ENCODE measurements at places on chromosomes 2 and 18.

DNA sequence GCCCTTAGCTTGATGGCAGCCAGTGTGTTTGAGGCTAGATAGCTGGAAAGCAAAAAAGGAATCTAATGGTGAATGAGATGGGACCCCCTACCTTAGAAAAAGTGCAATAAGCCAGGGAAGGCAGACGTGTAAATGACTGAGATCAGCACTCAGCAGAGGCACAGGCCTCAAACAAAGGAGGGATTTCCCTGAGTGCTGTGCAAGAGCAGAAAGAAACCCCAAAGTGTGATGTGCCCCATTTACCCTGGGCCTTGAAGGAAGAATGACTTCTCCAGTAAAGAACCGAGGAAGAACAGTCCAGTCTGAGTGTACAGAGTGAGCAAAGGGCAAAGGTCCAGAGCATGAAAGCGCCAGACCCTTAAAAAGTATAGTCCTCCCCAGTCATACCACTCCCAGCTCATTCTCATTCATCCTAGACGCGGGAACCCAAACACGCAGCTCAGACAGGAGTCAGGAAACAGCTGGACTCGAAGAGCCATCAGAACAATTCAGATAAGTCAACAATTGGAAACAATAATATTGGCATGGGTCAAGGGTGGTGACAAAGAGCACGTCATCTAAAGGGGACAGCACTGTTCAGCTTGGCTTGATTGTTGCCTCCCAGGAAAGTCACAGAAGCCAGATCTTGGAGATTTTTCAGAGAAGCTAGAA is 121.7 kb downstream of the INO80D start:
- DNase-seq = no peak

DNA sequence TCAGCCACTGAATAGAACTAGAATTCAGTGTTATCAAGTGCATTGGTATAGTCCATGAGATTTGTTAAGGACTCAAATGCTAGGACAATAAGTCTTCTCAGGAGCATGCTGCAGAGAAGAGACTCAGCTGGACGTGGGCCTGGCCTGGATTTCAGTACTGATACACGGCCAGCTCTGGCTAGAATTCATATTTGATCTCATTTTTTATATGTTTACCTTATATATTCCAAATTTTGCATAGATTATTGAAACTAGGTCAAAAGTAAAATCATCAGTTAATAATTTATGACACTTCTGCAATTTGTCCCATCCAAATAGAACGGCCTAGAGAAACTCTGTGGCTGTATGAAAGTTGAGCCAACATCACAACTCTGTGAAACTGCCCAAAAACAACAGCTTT is 262.0 kb downstream of the DLGAP1 start:
- DNase-seq = no peak

DNA sequence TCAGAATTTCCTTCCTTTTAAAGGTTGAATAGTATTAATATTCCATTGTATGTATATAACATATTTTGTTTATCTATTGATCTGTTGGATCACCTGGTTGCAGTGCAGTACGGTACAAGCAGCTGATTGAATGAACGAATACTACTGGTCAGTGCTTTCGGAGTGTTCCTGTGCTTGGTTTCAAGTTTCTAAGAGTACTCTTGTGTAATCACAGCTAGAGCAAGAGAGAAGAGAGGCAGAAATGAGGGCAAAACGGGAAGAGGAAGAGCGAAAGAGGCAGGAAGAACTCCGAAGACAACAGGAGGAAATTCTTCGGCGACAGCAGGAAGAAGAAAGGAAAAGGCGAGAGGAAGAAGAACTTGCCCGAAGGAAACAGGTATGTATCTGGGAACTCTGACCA is 40.3 kb upstream of the KCNJ13 start:
- DNase-seq = no peak

DNA sequence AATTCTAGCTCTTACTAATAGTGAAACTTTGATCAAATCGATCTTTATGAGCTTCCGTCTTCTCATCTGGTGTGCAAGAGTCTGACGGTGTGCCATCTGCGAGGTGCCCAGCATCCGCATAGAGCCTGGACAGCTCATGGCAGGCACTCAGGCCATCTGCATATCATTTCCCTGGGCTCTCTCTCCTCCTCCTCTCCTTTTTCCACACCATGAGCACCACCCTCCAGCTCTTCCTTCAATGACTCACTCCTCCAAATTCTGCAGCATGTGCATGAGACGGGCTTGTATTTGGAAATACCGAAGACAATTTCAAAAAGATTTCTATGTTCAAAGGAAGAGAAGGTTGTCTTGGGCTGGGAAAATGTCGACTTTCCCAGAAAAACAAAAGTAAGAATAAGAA is 161.1 kb downstream of the CCBE1 start:
- no peak for DNase-seq

GRCh38 chr18:27483276-27483675 is 298.2 kb upstream of the CHST9 start:
- no peak for DNase-seq

- no peak for DNase-seq
Measured at GRCh38 chr2:30768708-30769480, 38.4 kb downstream of the CAPN13 start.

All from stimulated activated CD4-positive, alpha-beta T cell treated with anti-CD3 and anti-CD28 coated beads, Interleukin-4, amount 100 ng/mL, for 48 hours (primary cell).